ENCODE measurements at places on chromosomes 7 and 10. TPM values are rescaled to one million over a fixed set of nuclear protein-coding genes. Genes with fewer than 3 reads are reported as not detected.

TMEM229A gene
- not detected for total RNA-seq

NUTM2A gene
- total RNA-seq = 0.38 TPM

SPACDR gene
- 1.5 TPM for total RNA-seq

MRC1 gene
- 0.19 TPM for total RNA-seq
